Upper lobe of left lung (tissue), 6 donors: ENCODE measurements at places on chromosomes 1 and 21.

DNA sequence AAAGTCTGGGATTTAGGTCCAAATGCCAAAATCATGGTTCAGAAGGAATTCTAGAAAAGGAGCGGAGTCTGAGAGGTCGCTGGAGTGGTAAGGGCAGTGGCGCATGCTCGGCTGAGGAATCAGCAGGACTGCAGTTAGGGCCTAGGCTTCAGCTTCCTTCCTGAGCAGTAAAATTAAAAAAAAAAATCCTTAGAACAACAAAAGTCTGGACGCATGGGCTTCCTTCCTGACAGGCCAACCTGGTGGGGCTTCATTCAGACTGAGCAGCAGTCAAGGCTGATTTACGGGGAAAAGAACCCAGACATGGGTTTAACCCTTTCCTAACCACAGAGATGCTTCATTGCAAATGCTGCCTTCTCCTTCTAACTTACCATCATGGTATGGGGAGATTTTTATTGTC is 17.1 kb downstream of the RNF220 start:
- DNase-seq: no peak

DNA sequence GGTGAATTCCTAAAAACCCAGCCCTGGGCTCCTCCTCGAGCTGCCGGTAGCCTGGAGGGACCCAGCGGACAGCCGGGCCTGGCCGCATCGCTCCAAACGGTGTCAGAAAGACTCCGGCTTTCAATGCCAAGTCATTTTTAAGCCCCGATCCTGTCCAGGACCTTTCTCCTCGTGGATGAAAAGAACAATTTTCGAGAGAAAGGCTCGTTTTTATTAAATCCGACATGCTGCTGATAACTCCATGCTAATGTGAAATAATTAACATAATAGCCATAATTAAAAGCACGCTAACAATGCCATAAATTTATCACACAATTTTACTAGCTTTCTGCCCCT is 4.6 kb upstream of the FOXD3 start:
- no peak for DNase-seq

DNA sequence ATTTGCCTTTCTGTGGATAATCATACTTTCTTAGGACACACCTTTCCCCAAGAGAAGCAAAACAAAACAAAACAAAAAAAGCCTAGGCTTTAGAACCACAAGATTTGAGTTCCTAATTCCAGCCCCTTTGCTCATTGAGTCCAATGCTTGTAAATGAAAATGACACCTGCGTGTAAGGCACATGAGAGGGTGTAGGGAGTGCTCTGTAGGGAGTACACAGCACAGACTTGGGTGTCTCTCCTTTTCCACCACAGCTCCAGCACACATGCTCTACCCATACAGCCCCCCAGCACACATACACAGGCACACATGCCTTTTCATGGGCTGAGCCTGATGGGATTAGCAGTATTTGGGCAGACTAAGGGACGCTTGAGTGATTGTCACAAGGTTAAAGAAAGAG is 9.2 kb upstream of the NGF start:
- no peak for DNase-seq

DNA sequence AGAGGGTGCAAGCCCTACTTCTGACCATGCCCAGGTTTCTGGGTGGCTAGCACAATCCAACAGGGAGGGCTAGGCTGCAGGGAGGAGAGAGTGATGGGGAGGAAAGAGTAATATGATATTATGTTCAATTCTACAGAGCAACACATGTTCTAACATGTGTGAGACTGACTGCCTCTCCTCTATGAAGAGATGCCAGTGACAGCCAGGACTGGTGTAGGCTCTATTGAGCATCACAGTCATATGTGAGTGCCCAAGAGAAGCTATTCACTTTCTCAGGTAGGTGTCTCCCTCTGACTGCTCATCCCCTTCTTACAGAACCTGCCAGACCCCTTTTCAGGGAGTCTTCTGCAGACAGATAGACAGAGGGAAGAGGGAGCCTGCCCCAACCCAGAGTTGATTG is 446.1 kb downstream of the SIPA1L2 start:
- DNase-seq: no peak
